ENCODE measurements at places on chromosomes 1 and 21.
A peak's percentile ranks its signal among the peaks of the same experiment; 100 is the strongest.

GRCh38 chr21:21730512-21730911, 732.3 kb downstream of the NCAM2 start:
- DNase-seq = no peak

- no peak for DNase-seq
Measured at GRCh38 chr1:149843431-149844041, 55.8 kb upstream of the BOLA1 start.

DNA sequence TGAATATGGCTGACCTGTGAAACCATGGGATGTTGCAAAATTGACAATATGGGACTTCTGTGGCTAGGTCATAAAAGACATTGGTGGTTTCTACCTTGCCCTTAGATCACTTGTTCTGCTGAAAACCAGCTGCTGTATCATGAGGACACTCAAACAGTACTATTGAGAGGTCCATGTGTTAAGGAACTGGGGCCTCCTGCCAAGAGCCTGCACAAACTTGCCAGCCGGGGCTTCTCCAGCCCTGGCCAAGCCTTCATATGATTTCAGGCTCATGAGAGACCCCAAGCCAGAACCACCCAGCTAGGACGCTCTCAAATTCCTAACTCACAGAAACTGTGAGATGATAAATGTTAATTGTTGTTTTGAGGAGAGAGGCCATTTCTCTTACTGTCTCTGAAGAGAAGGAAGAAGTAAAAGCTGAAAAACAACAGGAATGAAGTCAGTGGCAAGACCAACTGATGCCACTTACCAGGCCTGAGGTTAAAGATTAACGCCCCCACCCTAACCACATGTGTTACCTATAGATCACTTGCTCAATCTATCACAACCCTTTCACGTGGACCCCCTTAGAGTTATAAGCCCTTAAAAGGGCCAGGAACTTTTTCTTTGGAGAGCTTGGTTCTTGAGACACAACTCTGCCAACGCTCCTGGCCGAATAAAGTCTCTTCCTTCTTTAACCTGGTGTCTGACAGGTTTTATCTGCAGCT, 3.9 kb upstream of the PITHD1 start:
- DNase-seq = no peak

GRCh38 chr1:73452522-73452921, 745.5 kb downstream of the LRRIQ3 start:
- DNase-seq = no peak

DNA sequence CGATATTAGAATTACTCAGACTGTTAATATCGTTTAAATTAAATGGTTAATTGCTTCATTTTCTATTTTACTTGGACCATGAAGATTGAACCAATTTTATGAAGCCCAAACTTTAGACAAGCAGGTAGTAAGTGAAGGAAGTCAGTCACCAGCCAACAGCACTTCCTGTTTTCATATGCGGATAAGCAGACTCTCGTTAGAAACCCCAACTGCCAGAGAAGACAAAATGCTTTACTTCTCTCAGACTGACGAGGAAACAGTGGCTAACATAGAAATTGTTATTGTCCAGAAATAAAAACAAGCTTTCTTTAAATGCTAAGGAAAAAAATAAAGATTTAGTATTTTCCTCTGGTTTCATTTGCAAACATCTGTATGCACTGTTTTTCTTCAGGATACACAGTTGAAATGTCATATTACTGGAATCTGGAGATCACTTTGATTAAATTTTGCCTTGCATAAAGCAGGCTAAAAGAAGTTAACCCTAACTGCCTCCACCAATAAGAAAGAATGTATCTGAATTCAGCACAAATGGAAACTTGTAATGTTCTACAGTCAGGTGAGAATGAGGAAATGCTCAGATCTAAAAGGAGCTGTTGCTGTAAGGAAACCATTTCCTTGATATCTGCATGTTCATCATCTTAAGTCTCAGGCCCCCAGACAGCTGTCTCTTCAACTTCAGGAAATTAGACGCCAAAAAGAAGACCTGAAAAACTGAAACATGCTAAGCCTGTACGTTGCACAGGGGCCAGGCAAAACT, 129.8 kb upstream of the SAMSN1 start:
- DNase-seq = no peak

- no peak for DNase-seq
Measured at GRCh38 chr1:89622895-89623294, 10.0 kb upstream of the LRRC8C start.

GRCh38 chr1:104787866-104788510, 1038.3 kb downstream of the AMY1C start:
- DNase-seq = no peak

GRCh38 chr1:106435269-106435668, 621.2 kb upstream of the PRMT6 start:
- no peak for DNase-seq

- no peak for DNase-seq
Measured at GRCh38 chr1:38667626-38668025, 191.9 kb downstream of the RRAGC start.

DNA sequence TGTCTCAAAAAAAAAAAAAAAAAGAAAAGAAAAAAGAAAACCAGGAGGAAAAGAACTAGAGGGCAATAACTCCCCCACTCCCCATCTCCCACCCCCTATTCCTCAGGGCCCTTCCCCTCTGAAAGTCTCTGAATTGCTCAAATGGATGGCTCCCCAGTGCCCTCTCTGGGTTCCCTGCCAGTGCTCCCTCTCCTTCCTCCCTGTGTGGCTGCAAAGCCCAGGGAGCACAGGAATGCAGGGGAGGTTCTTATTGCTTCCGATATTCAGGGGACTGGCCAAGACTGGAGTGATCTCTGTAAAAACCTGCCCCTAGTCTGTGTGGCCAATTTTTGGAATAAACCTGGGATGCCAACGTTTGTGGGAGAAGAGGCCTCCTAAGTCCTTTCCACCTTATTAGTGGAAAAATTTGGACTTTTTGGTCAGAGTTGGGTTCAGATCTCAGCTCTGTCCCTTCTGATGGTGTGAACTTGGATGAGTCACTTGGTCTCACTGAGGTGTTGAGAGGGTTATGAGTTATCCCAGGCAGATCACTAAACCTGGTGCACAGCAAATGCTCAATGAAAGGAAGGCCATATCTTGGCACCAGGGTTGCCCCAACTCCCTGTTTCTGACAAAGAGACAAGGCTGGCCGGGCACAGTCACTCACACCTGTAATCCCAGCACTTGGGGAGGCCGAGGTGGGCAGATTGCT, 13.4 kb upstream of the ARHGEF10L start:
- peak; percentile 52 for DNase-seq

DNA sequence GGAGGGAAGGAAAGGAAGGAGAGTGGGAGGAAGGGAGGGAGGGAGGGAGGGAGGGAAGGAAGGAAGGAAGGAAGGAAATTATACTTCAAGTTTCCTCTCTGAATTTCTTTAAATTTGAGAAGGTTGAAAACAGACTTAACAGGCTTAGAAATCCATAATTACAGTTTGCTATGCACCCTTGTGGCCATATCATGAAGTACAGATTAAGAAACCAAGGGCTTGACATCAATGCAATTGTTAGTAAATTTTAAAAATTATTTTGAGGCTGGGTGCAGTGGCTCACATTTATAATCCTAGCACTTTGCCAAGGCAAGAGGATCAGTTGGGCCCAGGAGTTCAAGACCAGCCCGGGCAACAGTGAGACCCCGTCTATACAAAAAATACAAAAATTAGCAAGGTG, 14.4 kb downstream of the ANP32E start:
- DNase-seq = peak; percentile 8

Measured in kidney glomerular epithelial cell (primary cell).